Activated CD4-positive, alpha-beta memory T cell treated with anti-CD3 and anti-CD28 coated beads for 36 hours (primary cell): ENCODE measurements at places on chromosomes 12 and 14.

- no peak for DNase-seq
These were observed 15.4 kb downstream of the MRPL42 start for GRCh38 chr12:93482721-93483120.

DNA sequence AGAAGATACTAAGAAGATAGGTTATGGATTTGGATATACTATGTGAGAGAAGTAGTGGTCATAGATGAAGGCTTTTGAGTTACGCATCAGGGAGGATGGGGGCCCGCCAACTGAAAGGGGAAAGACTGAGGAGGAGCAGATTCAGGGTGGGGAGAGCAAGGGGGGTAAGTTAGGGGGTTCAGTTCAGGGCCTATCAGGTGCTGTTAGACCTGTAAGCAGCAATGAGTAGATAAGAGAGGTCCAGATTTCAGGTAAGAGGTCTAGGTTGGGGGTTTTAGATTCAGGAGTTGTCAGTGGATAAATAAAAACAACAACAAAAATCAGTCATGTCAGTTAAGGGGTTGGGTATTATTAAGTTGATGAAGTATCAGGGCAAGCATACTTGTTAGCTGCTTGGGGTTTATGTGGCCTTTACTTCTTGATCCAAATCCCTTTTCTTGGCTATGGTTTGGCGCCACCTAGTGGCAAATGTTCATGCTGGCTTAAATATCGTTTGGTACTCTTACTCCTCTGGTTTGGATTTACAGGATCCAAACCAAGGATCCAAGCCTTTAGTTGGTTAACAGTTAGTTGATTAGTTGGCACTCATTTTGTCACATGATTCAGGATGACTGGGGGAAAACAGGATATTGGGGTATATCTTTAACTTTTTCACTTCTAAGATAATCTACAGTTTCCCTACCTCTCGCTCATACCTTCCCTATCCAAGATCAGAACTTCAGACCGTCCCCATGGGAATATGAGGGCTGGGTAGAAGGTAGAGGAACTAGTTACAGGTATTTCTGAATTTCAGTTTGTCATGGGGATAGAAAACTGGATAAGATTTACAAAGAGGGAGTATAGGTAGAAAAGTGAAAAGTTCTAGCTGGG is 65.1 kb downstream of the PCNX1 start:
- DNase-seq: peak; percentile 88

- DNase-seq: no peak
These were observed 34.2 kb upstream of the GCH1 start for GRCh38 chr14:54936816-54937215.

DNA sequence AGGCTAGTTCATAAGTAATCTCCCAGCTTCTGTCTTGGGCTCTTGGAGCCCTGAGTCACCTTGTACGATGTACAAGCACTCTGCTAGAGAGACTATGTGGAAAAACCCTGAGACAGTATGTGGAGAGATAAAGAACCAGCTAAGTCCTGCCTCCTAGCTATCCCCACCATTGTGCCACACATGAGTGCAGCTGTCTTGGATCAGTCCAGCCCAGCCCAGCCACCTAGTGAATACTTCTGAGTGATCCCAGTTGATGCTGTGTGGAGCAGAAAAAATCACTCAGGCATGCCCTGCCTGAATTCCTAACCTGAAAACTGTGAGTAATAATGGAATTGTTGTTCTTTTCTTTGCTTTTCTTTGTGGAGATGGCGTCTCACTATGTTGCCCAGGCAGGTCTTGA is 5.1 kb upstream of the SERPINA6 start:
- DNase-seq: no peak

- DNase-seq: no peak
These were observed 22.7 kb downstream of the ITPR2 start for GRCh38 chr12:26810330-26810729.
